ENCODE measurements at places on chromosomes 13 and 19.

DNA sequence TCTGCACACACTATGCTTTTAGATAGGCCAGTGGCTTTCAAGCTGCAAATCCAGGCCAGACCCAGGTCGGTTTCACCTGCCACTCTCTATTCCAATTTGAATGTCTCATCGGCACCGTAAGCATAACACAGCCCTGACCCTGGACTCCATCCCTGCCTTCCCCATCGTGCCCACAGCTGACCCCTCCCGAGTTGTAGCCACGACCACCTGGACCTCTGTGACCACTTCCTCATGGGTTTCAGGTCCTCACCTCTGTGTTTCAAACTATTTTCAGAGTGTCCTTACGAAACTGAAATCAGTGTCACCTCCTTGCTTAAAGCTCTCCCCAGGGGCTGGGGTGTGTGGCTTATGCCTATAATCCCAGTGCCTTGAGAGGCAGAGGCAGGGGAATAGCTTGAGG lies 9.0 kb upstream of the HSH2D start:
- no peak for DNase-seq

- no peak for DNase-seq
Measured at GRCh38 chr13:32535115-32535514, 3.5 kb downstream of the N4BP2L2 start.

DNA sequence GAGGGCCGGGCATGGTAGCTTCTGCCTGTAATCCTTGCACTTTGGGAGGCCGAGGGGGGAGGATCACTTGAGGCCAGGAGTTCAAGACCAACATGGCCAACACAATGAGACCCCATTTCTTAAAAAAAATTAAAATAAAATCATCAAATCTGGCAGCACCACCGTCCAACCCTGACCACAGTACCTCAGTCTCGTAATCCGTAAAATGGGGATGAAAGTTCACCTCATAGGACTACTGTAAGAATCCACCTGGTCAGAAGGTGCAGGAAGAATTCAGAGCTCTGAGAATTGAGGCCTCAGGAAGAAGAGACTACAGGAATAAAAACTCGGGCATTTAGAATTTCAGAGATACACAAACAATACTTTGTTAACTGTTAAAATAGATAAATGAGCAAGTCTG lies 3.1 kb downstream of the PPP1R13L start:
- no peak for DNase-seq

GRCh38 chr13:56720841-56721240 lies 419.9 kb upstream of the PRR20A start:
- DNase-seq: no peak

DNA sequence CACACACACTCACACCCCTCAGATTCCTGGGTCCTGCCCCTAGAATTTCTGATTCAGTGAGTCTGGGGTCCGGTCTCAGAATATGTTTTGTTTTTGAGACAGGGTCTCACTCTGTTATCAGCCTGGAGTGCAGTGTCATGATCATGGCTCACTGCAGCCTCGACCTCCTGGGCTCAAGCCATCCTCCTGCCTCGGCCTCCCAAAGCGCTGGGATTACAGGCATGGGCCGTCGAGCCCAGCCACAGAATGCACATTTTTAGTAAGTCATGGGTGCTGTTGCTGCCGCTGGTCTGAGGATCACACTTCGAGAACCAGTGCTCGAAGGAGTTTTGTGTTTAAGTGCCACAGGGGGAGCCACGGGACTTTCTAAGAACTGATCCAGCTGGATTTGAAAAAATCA lies 22.1 kb upstream of the TNFSF14 start:
- DNase-seq: no peak

- DNase-seq: no peak
Measured at GRCh38 chr19:38009650-38010242, 102.7 kb downstream of the SIPA1L3 start.

GRCh38 chr13:107937848-107938247 lies 277.5 kb downstream of the LIG4 start:
- no peak for DNase-seq

GRCh38 chr19:48353677-48354076 lies 10.1 kb downstream of the TMEM143 start:
- no peak for DNase-seq

DNA sequence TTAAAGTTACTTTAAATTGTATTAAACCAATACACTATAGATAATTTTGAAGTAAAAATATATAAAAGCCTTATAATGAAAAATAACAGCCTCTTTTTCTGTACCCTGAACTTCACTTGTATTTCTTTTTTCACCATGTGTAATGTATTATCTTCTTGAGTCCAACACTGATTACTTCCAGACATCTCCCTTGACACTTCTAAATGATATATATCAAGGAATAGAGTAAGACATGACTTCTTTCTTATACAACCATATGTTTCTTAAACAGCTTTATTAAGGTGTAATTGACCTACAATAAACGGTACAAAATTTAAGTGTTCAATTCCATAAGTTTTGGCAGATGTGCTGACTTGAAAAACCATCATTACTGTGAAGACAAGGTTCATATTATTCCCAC lies 531.9 kb downstream of the OLFM4 start:
- DNase-seq: no peak

DNA sequence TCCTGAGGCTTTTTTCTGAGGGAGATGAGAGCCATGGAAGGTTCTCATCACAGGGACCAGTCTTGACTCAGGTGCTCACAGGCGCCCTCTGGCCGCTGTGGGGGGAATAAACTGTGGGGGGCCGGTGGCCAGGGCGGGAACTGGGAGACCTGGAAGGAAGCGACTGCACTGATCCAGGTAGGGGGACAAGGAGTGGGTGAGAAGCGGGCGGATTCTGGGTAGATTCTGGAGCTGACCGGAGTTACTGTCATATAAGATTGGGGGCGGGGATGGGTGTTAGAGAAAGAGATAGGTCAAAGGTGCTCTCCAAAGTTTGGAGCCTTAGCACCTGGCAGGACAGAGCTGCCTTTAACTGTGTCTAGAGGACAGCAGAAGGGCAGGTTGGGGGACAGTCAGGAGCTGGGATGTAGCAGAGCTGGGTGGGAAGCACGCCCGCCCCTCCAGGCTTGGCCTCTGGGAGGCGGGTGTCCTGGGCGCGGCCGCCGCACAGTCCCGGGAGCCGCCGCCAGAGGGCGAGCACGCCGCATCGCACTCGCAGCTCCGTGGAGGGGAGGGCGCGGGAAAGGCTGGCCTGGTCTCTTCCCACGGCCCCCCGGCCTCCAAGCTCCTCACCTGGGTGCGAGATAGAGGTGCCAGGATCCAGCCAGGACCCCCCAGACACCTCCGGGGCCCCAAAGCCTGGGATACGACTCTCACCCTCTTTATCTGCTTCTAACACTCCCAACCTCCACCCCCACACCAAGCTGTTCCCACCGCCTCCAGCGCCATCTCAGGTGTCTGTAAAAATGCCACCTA lies 4.2 kb upstream of the DAND5 start:
- DNase-seq: peak; percentile 87

DNA sequence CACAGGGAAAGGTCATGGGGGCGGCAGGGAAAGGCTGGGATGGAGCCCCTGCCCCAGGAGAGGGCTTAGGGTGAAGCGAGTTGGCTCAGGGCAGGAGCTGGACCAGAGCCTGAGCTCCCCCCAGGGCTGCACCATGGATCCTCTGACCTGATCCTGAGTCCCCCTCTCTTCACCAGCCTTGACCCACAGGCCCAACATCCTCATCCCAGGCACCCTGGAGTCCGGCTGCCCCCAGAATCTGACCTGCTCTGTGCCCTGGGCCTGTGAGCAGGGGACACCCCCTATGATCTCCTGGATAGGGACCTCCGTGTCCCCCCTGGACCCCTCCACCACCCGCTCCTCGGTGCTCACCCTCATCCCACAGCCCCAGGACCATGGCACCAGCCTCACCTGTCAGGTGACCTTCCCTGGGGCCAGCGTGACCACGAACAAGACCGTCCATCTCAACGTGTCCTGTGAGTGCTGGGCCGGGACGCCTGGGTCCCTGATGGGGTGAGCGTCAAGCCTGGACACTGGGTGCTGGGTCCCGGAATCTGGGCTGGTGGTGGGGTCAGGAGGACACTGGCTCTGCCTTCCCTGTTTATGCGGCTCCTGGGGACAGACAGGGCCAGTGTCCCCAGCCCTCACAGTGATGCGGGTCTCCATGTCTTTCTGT lies 842 bp downstream of the SIGLEC9 start:
- DNase-seq: no peak

All from HEK293T (cell line).